ENCODE measurements at places on chromosomes 4 and X.

DNA sequence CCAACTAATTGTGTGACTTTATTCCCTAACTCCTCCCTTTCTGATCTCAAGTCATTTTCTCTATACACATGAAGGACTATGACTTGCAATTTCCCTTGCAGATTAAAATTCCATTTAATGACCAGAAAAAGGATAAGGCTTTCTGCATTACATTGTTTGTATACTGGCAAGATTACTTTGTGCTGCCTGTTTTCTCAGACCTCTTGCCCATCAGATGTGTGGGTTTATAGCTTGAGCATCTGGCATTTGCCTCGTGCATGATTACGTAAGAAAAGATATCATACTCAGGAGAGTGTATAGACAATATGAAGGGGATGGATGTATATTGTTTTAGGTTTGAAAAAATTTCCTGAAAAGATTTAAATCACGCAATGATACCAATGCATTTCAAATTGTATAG, 593.8 kb upstream of the SLIT2 start:
- DNase-seq: no peak

DNA sequence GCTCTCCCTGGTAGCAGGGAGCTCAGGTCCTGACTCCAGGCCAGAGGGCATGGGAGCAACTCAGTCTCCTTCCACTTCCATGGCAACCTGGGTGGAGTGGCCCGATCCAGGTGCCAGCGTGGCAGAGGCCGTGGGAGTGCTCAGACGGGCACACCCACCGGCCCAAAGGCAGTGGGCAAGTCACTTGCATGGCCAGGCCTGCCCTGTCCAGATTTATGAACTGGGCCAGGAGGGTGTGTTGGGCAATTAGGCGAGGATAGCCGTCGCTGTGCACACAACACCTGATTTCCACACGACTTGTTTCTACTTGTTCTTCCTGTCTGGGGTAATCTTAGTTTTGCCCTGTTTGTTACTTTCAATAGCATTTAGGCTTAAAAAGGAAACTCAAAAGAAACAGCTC, 55.5 kb upstream of the NYX start:
- no peak for DNase-seq

- DNase-seq: no peak
These were observed 219.2 kb upstream of the HDX start for GRCh38 chrX:84721416-84721815.

- no peak for DNase-seq
These were observed 11.1 kb upstream of the SEPSECS start for GRCh38 chr4:25171201-25171865.

DNA sequence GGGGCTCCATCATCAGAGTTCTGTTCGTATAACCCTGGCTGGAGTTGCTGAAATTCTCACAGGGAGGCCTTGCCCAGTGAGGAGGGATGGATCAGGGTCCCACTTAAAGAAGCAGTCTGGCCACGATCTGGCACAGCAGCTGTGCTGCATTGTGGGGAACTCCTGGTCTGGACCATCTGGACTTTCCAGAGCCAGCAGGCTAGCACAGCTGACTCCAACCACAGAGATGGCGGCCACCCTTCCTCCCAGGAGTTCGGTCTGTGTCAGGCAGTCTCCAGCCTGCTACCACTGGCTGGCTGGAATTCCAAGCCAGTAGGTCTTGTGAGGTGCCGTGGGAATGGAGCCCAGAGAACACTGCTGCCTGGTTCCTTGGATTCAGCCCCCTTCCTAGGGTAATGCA, 62.0 kb downstream of the SLAIN2 start:
- no peak for DNase-seq

All from urothelium cell line (cell line).